Activated naive CD4-positive, alpha-beta T cell treated with anti-CD3 and anti-CD28 coated beads for 36 hours (primary cell): ENCODE measurements at places on chromosomes 7 and 10. TPM values are rescaled to one million over a fixed set of nuclear protein-coding genes. Genes with fewer than 3 reads are reported as not detected.
A peak's percentile ranks its signal among the peaks of the same experiment; 100 is the strongest.

Gene CRYGN
- total RNA-seq, result not detected

Gene GPR141
- total RNA-seq, result not detected

Gene SPDYE6
- total RNA-seq, result not detected

DNA sequence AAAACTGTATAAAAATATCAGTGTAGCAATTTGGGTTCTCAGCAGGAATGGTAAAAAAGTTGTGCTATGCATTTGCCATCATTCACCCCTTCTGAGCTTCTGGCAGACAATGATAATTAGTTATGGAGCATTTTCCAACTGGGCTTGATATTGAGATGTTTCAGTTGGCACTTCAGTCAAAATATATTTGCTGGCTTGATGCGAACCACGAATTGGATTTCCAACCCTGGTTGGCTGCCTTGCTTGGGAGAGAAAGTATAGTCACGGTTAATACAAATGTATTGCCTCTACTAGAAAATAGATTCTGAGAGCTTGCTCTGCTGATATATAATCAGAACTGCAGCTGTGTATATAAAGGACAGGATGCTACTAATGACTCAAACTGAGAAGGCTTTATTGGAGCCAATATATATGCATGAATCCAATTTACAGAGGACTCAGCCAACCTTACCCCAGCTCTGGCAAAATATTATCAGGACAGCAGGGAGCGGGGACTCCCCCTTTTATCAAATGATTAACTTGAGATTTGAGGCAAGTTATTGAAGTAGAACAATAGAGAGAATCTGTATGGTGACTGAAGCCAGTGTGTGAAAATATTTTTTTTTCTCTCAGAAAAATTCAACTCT is 219.8 kb upstream of the SMIM30 start:
- DNase-seq, result no peak

DNA sequence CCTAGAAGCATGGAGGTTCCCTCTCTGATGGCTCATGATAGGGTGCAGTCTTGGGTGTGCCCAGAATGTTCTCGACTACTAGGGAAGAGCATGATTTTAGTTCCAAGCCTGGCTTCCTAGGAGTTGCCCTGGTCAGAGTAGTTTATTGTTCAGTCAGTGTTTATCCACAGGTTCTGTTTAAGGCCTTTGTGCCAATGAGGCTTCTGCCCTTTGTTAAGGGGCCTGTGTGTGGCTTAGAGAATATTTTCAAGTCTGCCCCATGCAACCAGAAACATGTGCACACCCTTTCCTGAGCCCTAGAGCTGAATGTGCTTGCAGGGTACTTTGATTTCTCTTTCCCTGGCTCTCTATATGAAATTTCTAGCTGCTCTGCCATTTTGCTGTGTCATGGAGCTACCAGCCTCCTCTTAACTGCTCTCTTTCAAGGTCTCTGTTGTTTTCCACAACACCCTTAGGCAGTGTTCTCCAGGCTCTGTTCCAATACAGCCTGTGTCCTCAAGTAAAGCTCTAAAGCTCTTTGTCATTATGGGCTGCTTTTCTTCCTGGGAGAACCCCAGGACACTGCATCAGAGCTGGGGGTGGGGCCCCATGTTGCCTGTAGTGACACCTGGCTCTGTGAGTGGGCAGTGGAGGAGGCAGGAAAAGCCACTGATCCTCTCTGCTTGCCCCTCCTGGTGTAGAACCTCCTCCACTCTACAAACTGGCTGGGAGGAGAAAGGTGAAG is 34.1 kb upstream of the TSPAN33 start:
- DNase-seq, result peak; percentile 48
